NCI-H524 treated with DMSO at 0.1 percent for 48 hours (cell line): ENCODE measurements at places on chromosomes 11 and 22.

DNA sequence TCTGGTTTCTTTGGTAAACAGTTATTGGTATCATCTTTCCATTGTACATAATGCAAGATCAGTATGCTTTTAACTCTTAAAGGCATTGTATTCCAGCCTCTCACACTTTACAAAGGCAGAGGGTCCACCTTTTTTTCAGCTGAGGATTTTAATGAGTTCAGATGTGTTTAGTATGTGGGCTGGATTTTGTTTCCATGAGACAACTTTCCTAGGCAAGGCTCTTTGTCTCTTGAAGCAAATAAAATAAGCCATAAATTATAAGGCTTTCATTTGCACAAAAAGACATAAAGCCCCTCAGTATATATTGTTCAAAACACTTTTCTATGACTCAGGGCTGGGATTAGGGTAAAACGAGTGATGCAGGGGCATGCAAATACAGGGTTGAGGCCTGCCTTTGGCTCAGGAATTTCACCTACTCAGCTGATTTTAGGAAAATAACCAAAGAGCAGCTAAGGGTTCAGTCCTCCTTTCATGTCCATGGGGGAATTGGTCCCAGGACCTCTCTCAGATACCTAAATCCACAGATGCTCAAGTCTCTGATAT is 7.6 kb downstream of the MMP20 start:
- no peak for DNase-seq

GRCh38 chr11:256952-257737 is 20.4 kb downstream of the PSMD13 start:
- DNase-seq: no peak

GRCh38 chr22:32562401-32562800 is 87.8 kb downstream of the FBXO7 start:
- DNase-seq: no peak

- no peak for DNase-seq
These were observed 59.8 kb upstream of the CD82 start for GRCh38 chr11:44505581-44506054.

GRCh38 chr11:66725647-66726046 is 3.4 kb downstream of the SPTBN2 start:
- DNase-seq: no peak

DNA sequence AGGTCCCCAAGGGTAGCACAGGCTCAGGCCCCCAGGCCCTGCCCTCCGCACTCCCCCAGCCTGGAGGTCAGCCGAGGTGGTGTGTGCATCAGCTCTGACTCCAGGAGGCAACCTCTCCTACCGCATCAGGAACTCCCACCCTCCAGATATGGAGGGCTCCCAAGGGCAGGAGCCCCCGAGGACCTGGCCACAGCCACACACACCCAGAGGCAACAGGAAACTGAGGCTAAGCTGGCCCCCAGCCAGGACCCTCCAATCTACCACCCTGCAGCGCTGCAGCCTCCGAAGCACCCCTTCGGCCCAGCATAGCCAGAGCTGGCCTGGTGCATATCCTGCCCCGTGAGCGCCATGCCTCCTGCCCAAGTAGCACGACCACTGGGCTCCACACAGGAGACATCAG is 104.0 kb downstream of the MED15 start:
- no peak for DNase-seq

DNA sequence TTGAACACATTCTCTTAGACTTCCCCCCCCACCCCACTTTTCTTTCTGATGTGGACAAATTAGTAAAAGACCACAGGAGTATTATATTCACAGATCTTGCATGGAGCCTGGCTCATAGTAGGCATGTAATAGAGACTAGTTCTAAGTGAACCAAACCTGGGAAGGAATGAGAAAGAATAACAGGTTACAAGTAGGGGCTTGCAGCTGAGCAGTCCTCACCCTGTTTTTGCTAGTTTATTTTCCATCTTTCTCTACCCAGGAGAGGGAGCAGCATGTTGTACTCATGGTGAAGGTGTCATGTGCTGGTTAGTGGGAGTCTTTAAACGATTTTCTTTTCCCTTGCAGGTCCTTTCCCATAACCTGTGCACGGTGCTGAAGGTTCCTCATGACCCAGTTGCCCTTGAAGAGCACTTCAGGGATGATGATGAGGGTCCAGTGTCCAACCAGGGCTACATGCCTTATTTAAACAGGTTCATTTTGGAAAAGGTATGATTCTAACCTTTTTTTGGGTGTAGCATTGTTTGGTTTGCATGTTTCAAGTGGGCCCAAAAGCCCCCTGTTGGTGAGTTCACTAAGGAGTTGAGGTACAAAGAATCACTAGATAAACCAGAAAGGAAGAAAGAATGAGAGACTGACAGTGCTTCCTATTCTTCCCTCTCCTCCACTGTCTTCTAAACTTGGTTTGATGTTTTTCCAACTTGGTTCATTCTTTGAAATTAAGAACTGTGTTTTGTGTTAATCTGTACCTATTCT is 30.1 kb downstream of the SWAP70 start:
- DNase-seq: no peak

GRCh38 chr22:22959147-22959827 is 71.7 kb downstream of the IGLL5 start:
- DNase-seq: peak; percentile 47

GRCh38 chr11:112925516-112926310 is 35.5 kb upstream of the NCAM1 start:
- no peak for DNase-seq

DNA sequence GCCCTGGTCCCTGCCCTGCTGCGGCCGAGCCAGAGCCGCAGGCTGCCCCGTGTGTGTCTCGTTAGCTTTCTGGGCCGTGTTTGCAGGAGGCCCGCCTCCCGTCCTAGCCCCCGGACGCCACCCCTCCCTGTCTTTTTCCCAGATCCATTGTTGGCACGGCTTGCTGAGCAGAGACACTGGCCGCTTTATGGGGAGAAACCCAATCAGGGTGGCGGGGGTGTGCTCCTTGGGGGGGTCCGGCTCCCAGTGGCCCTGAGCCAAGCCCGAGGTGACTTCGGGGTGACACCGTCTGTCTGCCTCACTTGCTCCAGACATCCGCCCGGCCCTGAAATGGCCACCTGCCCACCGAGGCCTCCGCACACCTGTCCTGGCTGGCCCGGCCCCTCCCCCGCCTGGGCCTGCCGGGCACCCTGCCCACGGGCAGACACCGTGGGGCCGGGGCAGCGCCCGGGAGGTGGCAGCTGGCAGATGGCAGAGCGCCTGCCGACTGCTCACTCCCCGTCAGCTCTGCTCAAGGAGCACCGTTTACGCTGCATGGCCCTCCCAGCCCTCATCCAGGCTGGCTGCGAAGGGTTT is 43.1 kb upstream of the PPARA start:
- peak; percentile 25 for DNase-seq

- DNase-seq: peak; percentile 35
These were observed 73.2 kb upstream of the FGF3 start for GRCh38 chr11:69892237-69892985.

- no peak for DNase-seq
These were observed 408.2 kb downstream of the MN1 start for GRCh38 chr22:27393371-27393770.

- DNase-seq: no peak
These were observed 114.2 kb downstream of the EFCAB6 start for GRCh38 chr22:43697894-43698293.

DNA sequence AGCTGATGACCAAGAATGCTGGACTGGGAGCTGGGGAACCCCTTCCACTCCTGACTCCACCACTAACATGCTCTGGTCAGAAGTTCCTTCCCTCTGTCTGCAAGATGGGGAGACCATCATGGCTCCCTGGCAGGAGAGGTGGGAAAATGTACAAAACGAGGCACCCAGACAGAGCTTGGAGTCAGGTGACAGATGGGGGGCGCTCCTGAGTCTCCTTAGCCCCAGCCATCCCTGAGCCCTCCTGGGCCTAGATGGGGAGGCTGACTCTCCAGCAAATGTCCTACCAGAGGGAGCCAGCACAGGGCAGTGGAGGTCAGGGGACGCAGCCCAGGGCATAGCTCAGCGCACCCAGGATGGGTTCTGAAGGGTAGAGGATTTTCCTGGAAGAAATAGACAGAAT is 20.0 kb downstream of the KCNJ4 start:
- DNase-seq: no peak

- DNase-seq: no peak
These were observed 29.7 kb downstream of the USH1C start for GRCh38 chr11:17514476-17514875.

GRCh38 chr11:95465887-95466286 is 234.9 kb upstream of the SESN3 start:
- no peak for DNase-seq

GRCh38 chr11:112024178-112024772 is 933 bp upstream of the DLAT start:
- no peak for DNase-seq

- no peak for DNase-seq
These were observed 14.2 kb downstream of the TSPAN18 start for GRCh38 chr11:44740967-44741366.

DNA sequence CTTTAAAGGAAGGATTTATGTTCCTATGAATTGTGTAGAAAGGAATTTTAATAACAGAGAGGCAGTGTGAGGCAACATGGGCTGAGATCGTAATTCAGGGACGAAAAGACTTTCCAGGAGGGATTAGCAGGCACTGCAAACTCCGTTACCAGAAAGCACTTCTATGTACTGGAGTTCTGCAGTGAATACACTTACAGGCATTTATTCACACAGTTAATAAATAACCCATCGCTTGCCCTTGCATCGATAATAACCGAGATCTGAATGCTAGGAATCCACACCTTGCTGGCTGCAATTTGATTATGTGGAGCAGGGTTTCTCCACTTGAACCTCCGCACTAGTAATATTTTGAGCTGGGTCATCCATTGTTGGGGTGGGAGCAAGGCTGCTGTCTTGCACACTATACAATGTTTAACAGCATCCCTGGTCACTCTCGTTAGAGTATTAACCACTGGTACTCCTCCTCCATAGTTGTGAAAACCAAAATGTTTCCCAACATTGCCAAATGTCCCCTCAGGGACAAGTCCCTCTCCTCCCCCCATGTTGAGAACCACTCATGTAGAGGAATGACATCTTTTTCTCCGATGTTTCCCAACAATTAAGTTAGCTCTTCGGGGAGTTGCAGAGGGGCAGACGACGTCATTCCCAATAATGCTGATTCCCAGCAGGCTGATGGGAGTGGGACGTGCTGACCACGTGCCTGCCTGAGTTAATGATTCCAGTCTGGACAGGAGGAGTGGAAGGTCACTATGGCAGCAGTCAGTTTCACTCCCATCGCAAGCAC is 99.5 kb downstream of the SNX19 start:
- no peak for DNase-seq

DNA sequence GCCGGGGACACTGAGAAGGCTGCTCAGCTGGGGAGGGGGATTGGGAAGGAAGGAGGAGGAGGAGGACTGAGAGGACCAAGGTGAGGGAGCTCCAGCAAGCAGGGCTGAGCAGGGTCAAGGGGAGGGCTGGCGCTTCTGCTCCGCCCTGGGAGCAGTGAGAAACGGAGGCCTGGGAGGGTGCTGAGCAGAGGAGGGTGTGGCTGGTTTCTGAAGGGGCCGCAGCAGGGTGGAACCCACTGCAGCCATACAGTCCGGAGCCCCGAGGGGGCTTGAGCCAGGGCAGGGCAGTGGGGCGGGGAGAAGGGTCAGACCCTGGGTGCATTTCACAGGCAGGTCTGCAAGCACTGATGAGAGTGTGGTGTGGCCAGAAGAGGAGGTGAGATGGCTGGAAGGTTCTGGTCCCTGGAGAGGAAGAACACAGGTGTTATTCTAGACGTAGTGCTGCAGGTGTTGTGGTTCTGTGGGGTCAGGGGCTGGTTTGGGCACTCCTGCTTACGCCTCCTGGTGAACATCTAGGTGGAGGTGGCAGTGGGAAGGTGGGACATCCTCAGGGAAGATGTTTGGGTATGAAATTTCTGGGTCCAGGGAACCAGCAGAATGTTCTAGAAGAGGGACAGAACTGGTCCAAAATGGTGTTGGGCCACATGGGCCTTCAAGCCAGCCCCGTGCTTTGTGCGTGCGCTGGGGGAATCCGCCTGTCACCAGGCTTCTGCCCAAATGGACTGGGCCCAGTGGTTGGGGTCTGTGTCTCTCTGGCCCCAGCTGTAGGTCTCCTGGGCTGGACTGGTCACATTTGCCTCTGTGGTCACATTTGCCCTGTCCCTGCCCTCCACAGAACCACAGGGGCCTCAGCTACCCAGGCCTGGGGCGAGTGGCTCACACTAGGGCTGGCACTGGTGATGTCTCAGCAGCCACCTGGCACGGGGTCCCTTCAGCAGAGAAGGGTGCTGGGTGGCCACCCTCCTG is 714.7 kb downstream of the BRD1 start:
- no peak for DNase-seq

GRCh38 chr11:61418136-61418535 is 11.6 kb downstream of the CPSF7 start:
- no peak for DNase-seq

- no peak for DNase-seq
These were observed 615.7 kb downstream of the BRD1 start for GRCh38 chr22:49212002-49212401.

DNA sequence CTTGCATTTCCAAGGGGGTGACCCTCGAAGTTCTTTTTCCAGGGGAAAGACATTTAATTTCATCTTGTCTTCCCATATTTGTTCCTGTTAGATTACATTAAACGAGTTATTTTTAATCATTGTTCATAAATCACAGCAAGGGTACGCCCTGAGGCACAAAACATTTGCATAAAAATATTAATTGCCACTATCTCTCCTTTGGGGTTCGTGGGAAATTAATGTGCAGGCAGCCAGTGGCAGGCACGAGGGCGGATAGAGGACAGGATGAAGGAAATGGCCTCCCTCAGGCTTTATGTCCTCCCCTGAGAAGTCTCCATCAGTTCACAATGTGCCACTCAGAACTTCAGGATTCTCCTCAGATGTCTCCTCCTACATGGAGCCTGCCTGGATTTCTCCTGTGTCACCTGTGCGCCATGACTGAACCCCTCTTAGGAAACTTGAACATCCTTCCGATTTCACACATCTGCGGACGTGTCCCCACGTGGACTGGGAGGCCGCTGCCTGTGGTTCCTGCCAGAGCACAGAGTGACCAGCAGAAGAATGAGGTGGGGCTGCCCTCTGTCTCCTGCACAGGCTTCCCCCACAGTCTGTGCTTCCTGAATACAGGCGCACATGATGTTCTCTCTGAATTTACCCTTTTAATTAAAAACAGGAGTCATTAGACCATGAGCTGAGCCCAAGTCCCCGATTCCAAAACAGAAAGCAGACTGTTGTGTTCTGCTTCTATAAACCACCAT is 1085.9 kb downstream of the TBC1D22A start:
- DNase-seq: no peak
